ENCODE measurements at places on chromosomes 6 and 20. TPM values are rescaled to one million over a fixed set of nuclear protein-coding genes. Genes with fewer than 3 reads are reported as not detected.

- peak; percentile 78 for ATAC-seq
- peak overlapping the region; percentile 3 for H3K27ac ChIP-seq
- H3K36me3 ChIP-seq = no peaks in the 10 kb centered on the region
- peaks cover 4% of the 10 kb centered on the region for H3K27me3 ChIP-seq
- H3K4me3 ChIP-seq = no peak overlapping the region
Observed at GRCh38 chr6:18328540-18328939, 58.6 kb upstream of the RNF144B start.

GRCh38 chr20:22949331-22950109 is 85.6 kb upstream of the SSTR4 start:
- H3K4me3 ChIP-seq = no peak overlapping the region
- H3K27ac ChIP-seq = no peak overlapping the region
- ATAC-seq = no peak
- peaks cover 21% of the 10 kb centered on the region for H3K27me3 ChIP-seq

DNA sequence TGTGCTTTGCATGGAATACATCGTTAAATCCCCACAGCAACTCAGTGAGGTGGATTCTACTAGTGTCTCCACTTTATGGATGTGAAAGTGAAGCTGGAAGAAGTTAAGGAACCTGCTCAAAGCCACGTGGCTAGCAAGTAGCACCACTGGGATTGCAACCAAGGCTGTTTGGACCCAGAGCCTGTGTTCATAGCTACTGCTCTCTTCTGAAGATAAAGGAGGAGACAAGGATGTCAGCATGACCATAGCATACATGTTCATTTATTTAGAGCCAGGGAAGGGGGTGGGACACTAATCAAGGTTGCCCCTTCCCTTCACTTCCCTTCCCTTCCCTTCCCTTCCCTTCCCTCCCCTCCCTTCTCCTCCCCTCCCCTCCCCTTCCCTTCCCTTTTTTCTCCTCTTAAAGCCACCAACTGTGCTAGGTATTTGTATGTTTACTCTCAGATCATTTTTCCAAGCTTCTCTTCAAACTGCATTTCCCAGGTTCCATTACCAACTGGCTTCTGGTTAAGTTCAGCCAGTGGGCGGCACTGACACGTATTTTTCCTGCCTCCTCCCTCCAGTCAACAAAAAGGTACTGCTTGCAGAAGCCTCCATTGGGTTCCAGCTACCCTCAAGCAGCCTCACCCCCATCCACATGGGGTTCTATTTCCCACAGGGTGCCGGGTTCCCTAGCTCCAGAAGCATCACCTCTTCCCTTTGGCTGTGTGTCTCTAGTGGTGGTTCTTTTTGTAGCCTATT is 134.9 kb downstream of the BCAS1 start:
- no peaks in the 10 kb centered on the region for H3K36me3 ChIP-seq
- ATAC-seq = no peak
- H3K27ac ChIP-seq = peak overlapping the region; percentile 72
- peak overlapping the region; percentile 69 for H3K4me3 ChIP-seq
- H3K4me1 ChIP-seq = peaks cover 39% of the 10 kb centered on the region
- H3K27me3 ChIP-seq = no peaks in the 10 kb centered on the region

DNA sequence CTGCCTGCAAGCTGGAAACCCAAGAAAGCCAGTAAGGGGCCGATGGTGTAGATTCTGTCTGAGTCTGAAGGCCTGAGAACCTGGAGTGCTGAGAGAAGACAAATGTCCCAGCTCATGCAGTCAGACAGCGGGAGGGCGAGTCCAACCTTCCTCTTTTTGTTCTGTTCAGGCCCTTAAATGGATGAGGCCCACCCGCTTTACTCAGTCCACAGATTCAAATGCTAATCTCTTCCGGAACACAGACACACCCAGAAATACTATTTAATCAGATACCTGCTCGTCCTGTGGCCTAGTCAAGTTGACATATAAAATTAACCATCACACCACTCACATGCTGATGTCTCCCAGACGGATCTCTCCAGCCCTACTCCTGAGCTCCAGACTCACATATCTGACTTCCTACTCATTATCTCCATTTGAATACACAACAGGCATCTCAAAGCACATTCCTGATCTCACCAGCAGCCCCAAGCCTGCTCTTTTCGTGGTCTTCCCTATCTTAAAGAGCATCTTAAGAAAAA is 26.7 kb upstream of the SRC start:
- peaks cover 4% of the 10 kb centered on the region for H3K4me1 ChIP-seq
- H3K27me3 ChIP-seq = no peaks in the 10 kb centered on the region
- peaks cover 23% of the 10 kb centered on the region for H3K36me3 ChIP-seq
- no peak overlapping the region for H3K4me3 ChIP-seq

- peak; percentile 27 for ATAC-seq
- peaks cover 35% of the 10 kb centered on the region for H3K4me1 ChIP-seq
- peaks cover 37% of the 10 kb centered on the region for H3K36me3 ChIP-seq
- H3K4me3 ChIP-seq = peak overlapping the region; percentile 85
- H3K27me3 ChIP-seq = no peaks in the 10 kb centered on the region
Observed at GRCh38 chr6:37047689-37048402, 42.4 kb downstream of the FGD2 start.

GRCh38 chr6:126027601-126028000 is 41.3 kb downstream of the TRMT11 start:
- peaks cover 90% of the 10 kb centered on the region for H3K36me3 ChIP-seq
- ATAC-seq = no peak
- no peaks in the 10 kb centered on the region for H3K27me3 ChIP-seq
- no peaks in the 10 kb centered on the region for H3K4me1 ChIP-seq
- H3K4me3 ChIP-seq = no peak overlapping the region

GRCh38 chr20:51376111-51376510 is 166.4 kb downstream of the NFATC2 start:
- no peak overlapping the region for H3K27ac ChIP-seq
- ATAC-seq = no peak
- H3K4me3 ChIP-seq = no peak overlapping the region
- H3K4me1 ChIP-seq = peaks cover 10% of the 10 kb centered on the region
- H3K36me3 ChIP-seq = peaks cover 11% of the 10 kb centered on the region

GRCh38 chr6:7920425-7920824 is 9.8 kb upstream of the TXNDC5 start:
- H3K27ac ChIP-seq = no peak overlapping the region
- no peak overlapping the region for H3K4me3 ChIP-seq

DNA sequence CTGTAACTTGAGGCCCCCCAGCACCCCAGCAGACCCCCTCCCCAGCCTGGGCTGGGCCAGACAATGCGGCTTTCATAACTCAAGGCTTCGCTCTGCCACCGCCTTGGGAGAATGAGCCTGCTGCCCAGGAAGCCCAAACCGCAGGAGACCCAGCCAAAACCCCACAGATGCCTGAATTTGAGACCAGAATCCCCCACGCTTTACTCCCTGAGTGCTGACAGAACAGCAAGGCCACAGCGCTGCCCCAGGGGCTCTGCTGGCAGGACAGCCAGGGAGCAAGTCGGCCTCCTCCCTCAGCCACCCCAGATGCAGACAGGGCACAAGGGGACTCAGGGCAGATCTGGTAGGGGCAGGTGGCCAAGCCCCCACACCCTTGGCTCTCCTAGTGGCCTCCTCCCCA is 2.2 kb downstream of the MDFI start:
- H3K27ac ChIP-seq = no peak overlapping the region
- no peak for ATAC-seq
- no peak overlapping the region for H3K4me3 ChIP-seq
- no peaks in the 10 kb centered on the region for H3K4me1 ChIP-seq
- peaks cover 29% of the 10 kb centered on the region for H3K27me3 ChIP-seq

DNA sequence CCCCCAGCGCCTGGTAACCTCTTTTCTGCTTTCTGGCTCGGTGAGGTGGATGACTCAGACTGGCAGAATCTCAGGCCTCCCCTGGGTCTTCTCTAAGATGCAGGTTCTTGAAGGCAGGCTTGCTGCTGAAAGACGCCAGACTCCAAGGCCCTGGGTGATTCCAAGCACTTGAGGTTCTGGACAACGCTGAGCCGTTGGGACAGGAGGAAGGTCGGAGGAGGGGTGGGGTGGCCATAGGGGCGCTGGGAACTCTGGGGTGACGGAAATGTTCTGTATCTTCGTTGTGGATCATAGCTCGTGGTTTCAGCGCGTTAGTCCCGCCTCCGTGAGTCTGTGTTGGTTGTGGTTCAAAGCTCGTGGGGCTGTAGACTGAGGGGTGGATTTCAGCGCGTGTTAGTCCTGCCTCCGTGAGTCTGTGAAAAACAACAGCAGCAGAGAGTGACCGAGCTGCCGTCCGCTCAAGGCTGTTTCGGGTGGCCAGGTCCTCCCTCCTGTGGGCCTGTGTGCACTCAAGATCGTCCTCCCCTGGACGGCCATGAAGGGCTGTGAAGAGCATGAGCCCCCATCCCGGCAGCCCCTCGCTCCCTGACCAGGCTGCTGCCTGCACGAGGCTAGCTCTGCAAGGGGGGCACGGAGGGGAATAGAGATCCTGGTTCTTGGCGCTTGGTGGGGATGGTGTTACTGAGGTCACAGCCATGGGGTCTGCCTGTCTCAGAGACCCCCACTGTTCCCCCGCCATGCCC is 7.7 kb downstream of the NTSR1 start:
- no peaks in the 10 kb centered on the region for H3K27me3 ChIP-seq
- no peaks in the 10 kb centered on the region for H3K36me3 ChIP-seq
- peak; percentile 63 for ATAC-seq
- H3K4me1 ChIP-seq = peaks cover 14% of the 10 kb centered on the region

Gene FBXL4
- total RNA-seq = 10.6 TPM

DNA sequence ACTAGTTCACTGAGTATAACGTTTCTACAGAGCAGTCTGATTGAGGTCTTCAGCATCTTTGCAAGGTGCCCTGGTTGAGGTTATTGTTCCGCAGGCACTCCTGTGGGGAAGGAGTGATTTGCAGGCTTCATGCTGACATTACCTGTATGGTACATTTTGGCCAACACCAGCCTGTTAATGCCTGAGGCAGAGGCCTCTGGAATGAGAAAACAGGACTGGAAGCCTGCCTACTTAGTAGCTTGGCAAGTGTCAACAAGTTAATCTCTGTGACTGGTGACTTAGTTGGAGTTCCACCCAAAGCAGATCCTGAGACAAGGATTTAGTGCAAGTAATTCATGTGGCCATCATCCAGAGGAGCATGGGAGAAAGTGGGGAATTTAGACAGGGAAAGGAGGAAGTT is 24.6 kb downstream of the MAS1 start:
- no peak overlapping the region for H3K27ac ChIP-seq
- H3K27me3 ChIP-seq = peaks cover 20% of the 10 kb centered on the region
- H3K36me3 ChIP-seq = no peaks in the 10 kb centered on the region
- H3K4me3 ChIP-seq = no peak overlapping the region
- peaks cover 6% of the 10 kb centered on the region for H3K4me1 ChIP-seq

GRCh38 chr20:58907320-58908137 is 55.0 kb downstream of the GNAS start:
- peaks cover 41% of the 10 kb centered on the region for H3K4me1 ChIP-seq
- peaks cover 98% of the 10 kb centered on the region for H3K36me3 ChIP-seq
- ATAC-seq = peak; percentile 88
- peak overlapping the region; percentile 87 for H3K27ac ChIP-seq

GRCh38 chr6:106511288-106512047 is 117.8 kb downstream of the RTN4IP1 start:
- peak overlapping the region; percentile 84 for H3K4me3 ChIP-seq
- ATAC-seq = peak; percentile 28
- H3K36me3 ChIP-seq = peaks cover 26% of the 10 kb centered on the region
- H3K27ac ChIP-seq = peak overlapping the region; percentile 90

- H3K27ac ChIP-seq = no peak overlapping the region
- H3K4me1 ChIP-seq = peaks cover 23% of the 10 kb centered on the region
- no peak overlapping the region for H3K4me3 ChIP-seq
- H3K36me3 ChIP-seq = no peaks in the 10 kb centered on the region
Observed at GRCh38 chr6:157538698-157539097, 157.7 kb downstream of the ZDHHC14 start.

GRCh38 chr20:22862671-22863230 is 172.4 kb upstream of the SSTR4 start:
- no peaks in the 10 kb centered on the region for H3K4me1 ChIP-seq
- H3K4me3 ChIP-seq = no peak overlapping the region
- no peaks in the 10 kb centered on the region for H3K36me3 ChIP-seq
- H3K27me3 ChIP-seq = no peaks in the 10 kb centered on the region
- no peak for ATAC-seq

Gene EFCAB8
- total RNA-seq = 0.19 TPM

GRCh38 chr6:151015101-151015700 is 149.7 kb downstream of the MTHFD1L start:
- H3K4me3 ChIP-seq = no peak overlapping the region
- no peaks in the 10 kb centered on the region for H3K4me1 ChIP-seq
- no peak overlapping the region for H3K27ac ChIP-seq
- no peak for ATAC-seq
- no peaks in the 10 kb centered on the region for H3K27me3 ChIP-seq

DNA sequence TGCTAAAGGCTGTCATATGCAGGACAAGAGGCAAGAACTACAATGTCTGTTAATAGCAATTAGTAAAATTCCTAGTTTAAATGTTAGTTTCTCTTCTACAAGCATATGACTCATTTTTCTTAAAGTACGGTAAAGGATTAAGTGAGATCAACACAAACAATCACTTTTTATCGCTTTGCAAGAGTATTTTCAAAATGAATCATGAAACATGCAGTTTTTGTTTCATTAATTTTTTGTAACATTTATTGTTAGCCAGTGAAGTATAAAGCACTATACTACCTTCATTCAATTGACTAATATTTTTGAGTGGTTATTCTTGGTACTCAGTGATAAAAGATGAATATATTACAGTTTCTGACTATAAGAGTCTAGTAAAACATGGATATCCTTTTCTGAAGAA is 138.6 kb downstream of the AHI1 start:
- peak; percentile 51 for ATAC-seq
- H3K4me3 ChIP-seq = no peak overlapping the region
- no peaks in the 10 kb centered on the region for H3K27me3 ChIP-seq
- no peaks in the 10 kb centered on the region for H3K4me1 ChIP-seq
- no peak overlapping the region for H3K27ac ChIP-seq

- H3K4me1 ChIP-seq = peaks cover 66% of the 10 kb centered on the region
- peak overlapping the region; percentile 45 for H3K27ac ChIP-seq
- peak overlapping the region; percentile 78 for H3K4me3 ChIP-seq
- H3K27me3 ChIP-seq = no peaks in the 10 kb centered on the region
- ATAC-seq = peak; percentile 93
Observed at GRCh38 chr6:90411292-90411781, 114.7 kb upstream of the BACH2 start.

GRCh38 chr6:77015350-77015749 is 447.9 kb downstream of the HTR1B start:
- H3K36me3 ChIP-seq = no peaks in the 10 kb centered on the region
- H3K27ac ChIP-seq = no peak overlapping the region
- H3K4me3 ChIP-seq = no peak overlapping the region

Gene CST11
- total RNA-seq = not detected

Gene REM1
- total RNA-seq = not detected

GRCh38 chr6:75353644-75354043 is 69.1 kb upstream of the TMEM30A start:
- no peak for ATAC-seq
- no peak overlapping the region for H3K4me3 ChIP-seq
- no peaks in the 10 kb centered on the region for H3K4me1 ChIP-seq
- no peak overlapping the region for H3K27ac ChIP-seq

- H3K36me3 ChIP-seq = no peaks in the 10 kb centered on the region
- H3K4me1 ChIP-seq = peaks cover 4% of the 10 kb centered on the region
- no peak for ATAC-seq
- H3K27ac ChIP-seq = no peak overlapping the region
Observed at GRCh38 chr6:129653229-129653628, 56.7 kb downstream of the ARHGAP18 start.

Gene BACH2
- 22.9 TPM for total RNA-seq

Gene AVP
- not detected for total RNA-seq

GRCh38 chr6:33704215-33705066 is 7.1 kb downstream of the UQCC2 start:
- H3K27ac ChIP-seq = peak overlapping the region; percentile 58
- peaks cover 33% of the 10 kb centered on the region for H3K4me1 ChIP-seq
- no peaks in the 10 kb centered on the region for H3K27me3 ChIP-seq
- ATAC-seq = no peak
- no peak overlapping the region for H3K4me3 ChIP-seq

- no peaks in the 10 kb centered on the region for H3K27me3 ChIP-seq
- no peak overlapping the region for H3K4me3 ChIP-seq
- no peaks in the 10 kb centered on the region for H3K4me1 ChIP-seq
- no peaks in the 10 kb centered on the region for H3K36me3 ChIP-seq
Observed at GRCh38 chr20:17835240-17835933, 133.2 kb downstream of the SNX5 start.
